Effector memory CD4-positive, alpha-beta T cell (primary cell): ENCODE measurements at places on chromosomes 7 and 10.

GRCh38 chr7:80826520-80827238 lies 92.2 kb downstream of the SEMA3C start:
- H3K4me1 ChIP-seq, result no peaks in the 10 kb centered on the region
- no peaks in the 10 kb centered on the region for H3K27me3 ChIP-seq
- no peak for DNase-seq
- H3K36me3 ChIP-seq, result no peaks in the 10 kb centered on the region
- H3K27ac ChIP-seq, result no peak overlapping the region
- H3K4me3 ChIP-seq, result no peak overlapping the region

DNA sequence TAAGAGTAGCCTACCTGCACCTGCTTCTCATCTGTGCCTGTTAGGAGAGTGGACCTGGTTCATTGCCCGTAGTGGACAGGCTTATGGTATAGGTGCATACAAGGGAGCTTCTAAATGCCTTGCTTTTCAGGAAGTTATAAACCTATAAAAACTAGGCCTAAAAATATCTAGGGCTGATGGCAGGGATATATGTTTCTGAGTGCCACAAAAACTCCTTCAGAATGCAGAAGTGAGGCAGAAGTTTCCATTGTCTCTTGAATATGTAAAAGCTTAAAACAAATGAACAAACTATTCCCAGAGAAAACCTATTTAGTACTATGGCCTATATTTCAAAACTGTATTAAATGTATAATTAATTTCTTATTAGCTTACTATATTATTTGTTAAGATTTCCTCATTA lies 91.8 kb downstream of the RNLS start:
- no peaks in the 10 kb centered on the region for H3K36me3 ChIP-seq
- H3K4me1 ChIP-seq, result no peaks in the 10 kb centered on the region
- DNase-seq, result no peak

- H3K36me3 ChIP-seq, result no peaks in the 10 kb centered on the region
- no peak overlapping the region for H3K4me3 ChIP-seq
- H3K27me3 ChIP-seq, result no peaks in the 10 kb centered on the region
These were observed 37.1 kb downstream of the COL13A1 start for GRCh38 chr10:69838853-69839252.

- no peaks in the 10 kb centered on the region for H3K27me3 ChIP-seq
- H3K4me1 ChIP-seq, result no peaks in the 10 kb centered on the region
- H3K4me3 ChIP-seq, result no peak overlapping the region
These were observed 120.8 kb upstream of the PDLIM1 start for GRCh38 chr10:95411635-95412034.

DNA sequence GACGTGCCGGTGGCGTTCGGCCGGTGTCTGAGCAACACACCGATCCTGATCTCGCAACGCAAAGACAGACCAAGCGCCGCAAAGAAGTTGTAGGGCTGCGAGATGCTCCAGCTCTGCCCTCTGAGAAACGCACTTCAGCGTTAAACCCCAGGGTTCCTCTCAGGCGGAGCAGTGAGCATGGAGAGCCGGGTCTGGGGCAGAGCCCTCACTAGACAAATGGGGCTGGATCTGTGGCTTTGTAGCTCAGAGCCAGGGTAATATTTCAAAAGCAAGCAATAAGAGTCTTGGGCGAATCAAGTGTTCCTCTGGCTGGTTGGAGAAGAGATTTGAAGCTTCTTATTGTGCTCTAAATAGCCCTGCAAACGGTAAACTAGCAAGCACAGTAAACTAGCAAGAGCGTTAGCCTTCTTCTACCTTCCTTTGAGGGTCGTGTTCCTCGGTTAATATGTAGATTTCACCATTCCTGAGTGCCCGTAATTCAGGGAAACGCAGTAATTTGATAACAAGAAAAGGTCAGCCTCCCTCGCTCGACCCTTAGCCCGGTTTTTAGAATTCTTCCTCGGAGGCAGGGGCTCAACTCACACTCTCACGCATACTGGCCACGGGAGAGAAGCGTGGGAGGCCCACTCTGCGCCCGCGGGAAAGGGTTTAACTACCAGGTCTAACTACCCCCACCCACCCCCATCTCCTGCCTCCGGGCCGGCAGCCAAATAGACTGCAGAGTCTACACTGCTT lies 6.7 kb downstream of the SKAP2 start:
- H3K4me3 ChIP-seq, result no peak overlapping the region
- DNase-seq, result no peak
- peaks cover 9% of the 10 kb centered on the region for H3K27me3 ChIP-seq
- no peaks in the 10 kb centered on the region for H3K4me1 ChIP-seq
- no peaks in the 10 kb centered on the region for H3K36me3 ChIP-seq

- no peak overlapping the region for H3K27ac ChIP-seq
- H3K27me3 ChIP-seq, result no peaks in the 10 kb centered on the region
- H3K36me3 ChIP-seq, result peaks cover 9% of the 10 kb centered on the region
- no peak for DNase-seq
- no peaks in the 10 kb centered on the region for H3K4me1 ChIP-seq
- no peak overlapping the region for H3K4me3 ChIP-seq
These were observed 61.6 kb upstream of the ADRA2A start for GRCh38 chr10:111015181-111015580.

DNA sequence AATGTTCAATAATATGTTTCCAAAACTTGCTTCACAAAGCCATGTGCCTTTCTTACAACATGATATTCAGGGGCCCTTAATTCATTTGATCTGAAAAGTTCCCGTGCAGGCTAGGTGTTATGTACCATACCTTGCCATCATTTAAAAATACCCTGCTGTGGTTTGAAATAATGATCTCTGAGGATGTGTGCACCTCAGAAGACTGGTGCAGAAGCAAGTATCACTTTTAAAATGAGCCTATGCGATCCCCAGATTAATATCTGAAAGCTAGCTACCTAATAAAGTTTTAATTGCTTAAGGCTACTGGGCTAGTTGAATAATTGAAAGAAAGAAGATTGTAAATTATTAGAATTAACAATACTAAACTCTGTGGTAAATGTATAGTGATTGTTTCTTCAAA lies 262.4 kb downstream of the CDK14 start:
- H3K27me3 ChIP-seq, result no peaks in the 10 kb centered on the region
- DNase-seq, result no peak

- H3K27ac ChIP-seq, result no peak overlapping the region
- no peaks in the 10 kb centered on the region for H3K27me3 ChIP-seq
- peaks cover 22% of the 10 kb centered on the region for H3K4me1 ChIP-seq
- no peak for DNase-seq
- no peaks in the 10 kb centered on the region for H3K36me3 ChIP-seq
These were observed 46.0 kb upstream of the KDM7A start for GRCh38 chr7:140222814-140223213.

DNA sequence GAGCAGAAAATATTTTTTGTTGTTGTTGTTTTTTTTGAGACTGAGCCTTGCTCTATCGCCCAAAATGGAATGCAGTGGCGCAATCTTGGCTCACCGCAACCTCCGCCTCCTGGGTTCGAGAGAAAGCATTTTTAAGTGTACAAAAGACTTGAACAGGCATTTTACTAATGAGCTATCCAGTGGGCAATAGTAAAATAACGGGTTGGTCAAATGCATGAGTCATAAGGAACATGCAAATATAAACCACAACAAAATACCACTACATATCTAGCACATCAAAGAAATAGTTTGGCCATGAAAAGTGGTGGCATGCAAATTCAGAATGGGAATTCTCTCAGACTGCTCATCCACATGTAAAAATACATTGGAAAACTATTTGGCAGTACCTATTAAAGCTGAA lies 71.7 kb upstream of the TMEM106B start:
- no peak overlapping the region for H3K27ac ChIP-seq
- no peaks in the 10 kb centered on the region for H3K36me3 ChIP-seq
- no peak for DNase-seq
- no peaks in the 10 kb centered on the region for H3K27me3 ChIP-seq
- no peak overlapping the region for H3K4me3 ChIP-seq

DNA sequence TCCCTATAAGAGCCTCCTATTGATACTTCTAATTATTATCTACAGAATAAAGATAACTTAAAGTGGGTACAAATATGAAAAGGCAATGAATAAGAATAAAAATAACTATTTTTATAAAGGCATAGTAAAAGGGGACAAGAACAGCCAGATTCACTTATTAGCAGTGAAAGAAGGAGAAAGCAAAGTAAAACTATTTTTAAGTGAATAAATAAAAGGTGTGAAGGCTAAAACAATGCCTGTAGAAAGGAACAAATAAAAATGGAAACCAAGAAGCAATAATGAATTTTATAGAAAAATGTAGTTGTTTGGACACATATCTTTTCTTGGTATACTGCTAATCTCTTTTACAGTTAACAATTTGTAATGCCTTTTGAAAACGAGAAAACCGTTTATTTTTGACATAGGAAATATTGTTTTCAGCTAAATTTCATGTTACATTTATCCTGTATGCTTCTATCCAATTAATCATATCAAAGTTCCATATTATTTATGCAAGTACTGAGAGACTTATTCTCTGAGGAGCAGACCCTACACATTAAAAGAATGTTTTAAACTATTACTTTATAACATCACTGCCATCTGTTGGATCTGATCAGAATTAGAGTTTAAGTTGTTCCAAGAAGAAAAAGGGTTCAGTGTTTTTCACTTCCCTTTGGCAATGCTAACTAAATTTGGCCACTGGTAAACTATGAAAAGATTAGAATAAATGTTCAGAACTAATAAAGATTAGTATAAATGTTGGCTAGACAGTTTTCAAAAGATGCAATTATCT lies 59.1 kb downstream of the ARMC3 start:
- no peaks in the 10 kb centered on the region for H3K27me3 ChIP-seq
- H3K27ac ChIP-seq, result no peak overlapping the region
- H3K4me3 ChIP-seq, result no peak overlapping the region
- no peaks in the 10 kb centered on the region for H3K36me3 ChIP-seq
